Mesothelial cell of epicardium (in vitro differentiated cells): ENCODE measurements at places on chromosomes 16 and 17. TPM values are rescaled to one million over a fixed set of nuclear protein-coding genes. Genes with fewer than 3 reads are reported as not detected.
A peak's percentile ranks its signal among the peaks of the same experiment; 100 is the strongest.

DNA sequence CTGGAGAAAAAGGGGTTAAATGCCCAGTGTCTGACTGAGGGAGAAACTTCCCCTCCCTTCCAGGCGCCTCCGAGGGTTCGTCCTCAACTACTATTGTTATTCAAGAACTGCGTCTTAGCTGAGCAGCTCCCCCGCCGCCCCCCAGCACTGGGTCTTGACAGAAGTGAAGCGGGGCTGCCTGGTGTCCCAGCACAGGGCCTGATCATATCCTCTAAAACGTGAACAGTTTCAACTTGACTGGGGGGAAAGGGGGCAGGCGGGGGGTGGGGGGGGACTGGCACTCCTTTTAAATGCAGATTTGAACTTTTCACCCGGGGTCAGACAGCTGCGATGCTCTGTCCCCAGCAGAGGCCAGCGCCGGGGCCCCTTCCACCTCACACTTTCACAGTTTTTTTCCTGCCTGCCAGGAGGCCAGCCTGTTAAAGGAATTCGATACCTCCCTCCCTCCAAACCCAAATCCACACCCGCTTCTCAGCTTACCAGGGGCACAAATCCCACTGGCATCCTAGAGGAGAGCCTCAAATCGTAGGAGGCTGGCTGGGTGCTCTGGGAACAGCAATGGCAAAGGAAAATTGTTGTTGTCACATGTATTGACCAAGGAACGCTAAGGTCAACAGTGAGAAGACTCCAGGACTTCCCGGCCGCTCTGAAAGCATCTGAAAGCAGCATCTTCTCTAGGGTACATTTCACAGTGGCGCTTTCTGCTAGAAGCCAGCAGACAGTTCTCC, 14.5 kb downstream of the ZFHX3 start:
- no peak for DNase-seq

DNA sequence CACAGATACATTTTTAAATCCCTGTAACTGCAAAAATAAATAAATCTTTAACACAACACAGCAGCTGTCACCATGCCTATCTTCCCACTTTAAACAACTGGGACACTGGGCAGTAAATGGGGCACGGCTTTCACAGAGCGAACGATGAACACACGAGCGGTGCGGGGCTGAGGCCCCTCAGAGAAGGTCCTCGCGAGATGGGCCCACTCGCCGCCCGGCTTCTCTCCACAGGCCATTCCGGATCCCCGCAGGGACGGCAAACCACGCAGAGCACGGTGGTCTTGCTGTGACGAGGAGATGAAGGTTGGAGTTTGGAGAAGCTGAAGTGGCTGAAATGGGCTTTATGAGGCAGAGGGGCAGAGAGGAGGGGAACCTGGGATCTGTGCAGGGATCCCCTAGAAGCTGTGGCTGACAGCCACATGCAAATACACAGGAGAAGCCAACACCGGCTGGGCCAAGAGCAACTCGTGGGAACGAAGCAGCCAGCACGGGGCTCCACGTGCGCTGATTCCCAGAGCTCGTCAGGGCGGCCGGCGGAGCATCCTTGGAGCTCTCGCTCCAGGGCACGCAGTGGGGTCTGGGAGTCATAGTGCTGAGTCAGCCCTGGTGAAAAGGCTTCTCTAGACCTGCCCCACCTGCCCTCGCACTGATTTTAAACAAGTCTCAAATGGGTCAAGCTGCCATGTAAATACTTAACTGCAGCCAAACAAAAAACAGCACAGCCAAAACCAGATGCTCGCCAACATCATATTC, 31.7 kb downstream of the CCDC57 start:
- no peak for DNase-seq

The PRR11 gene
- 13.3 to 15.2 TPM (median 15.1 TPM) in 3 replicates for total RNA-seq

- DNase-seq = peak; percentile 29
Observed at GRCh38 chr17:29569245-29569950, 897 bp downstream of the TP53I13 start.

DNA sequence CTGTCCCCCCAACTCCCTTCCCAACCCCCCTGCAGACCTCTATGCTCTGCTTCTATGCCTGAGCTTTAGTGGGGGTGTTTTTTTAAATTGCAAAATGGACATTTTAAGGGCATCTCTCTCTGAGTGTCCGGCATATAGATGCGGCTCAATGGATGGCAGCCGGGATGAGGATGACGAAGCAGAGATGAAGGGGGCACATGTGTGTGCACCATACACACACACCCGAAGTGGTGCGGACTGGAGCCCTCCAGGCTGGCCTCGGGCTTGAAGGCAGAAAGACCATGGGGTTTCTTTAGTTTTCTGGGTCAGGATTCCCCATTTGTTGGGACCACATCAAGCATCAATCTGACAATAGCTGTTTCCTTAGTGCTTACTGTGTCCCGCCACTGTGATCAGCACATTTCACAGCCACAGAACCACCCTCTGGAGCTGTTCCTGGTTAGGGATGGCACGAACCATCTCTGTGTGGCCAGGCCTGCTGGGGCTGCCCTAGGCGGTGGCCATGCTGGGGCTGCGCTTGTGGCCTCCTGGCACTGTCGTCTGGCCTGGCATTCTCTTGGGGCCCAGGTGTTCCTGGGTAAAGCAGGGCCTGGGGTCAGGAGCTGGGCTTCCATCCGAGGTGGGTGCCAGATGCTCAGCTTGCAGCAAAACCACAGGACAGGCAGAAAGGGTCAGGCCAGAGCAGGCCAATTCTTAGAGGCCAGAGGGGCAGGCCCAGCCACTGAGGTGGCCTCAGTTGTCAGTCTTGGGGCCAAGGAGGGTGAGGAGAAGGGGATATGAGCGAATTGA, 49.9 kb downstream of the NT5M start:
- DNase-seq = no peak

DNA sequence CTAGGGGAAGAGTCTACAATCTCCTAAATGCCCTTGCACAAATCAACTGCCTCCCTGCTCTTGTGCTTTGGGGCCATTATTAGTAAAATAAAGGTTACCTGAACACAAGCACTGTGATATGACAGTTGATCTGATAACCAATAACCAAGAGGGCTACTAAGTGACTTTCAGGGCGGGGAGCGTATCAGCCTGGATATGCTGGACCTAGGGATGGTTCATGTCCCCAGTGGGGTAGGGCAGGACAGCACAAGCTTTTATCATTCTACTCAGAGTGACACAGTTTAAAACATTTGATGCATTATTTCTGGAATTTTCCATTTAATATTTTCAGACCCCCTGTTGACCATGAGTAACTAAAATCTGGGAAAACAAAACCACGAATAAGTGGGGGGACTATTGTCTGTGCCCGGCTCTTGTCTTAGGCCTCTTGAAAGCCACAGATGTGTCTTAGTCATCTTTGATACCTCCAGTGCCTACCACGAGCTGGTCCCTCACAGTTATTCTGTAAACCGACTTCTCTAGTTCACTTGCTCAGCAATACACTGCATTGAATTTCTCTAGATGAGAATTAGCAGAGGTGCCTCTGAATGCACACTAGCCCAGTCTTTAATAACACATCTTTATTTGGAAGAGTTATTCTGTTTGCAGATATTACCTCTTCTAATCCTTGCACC, 94.6 kb upstream of the DHX40 start:
- no peak for DNase-seq
